IPS-NIHi11 (cell line): ENCODE measurements at places on chromosomes 7 and 10.
A peak's percentile ranks its signal among the peaks of the same experiment; 100 is the strongest.

GRCh38 chr7:142804728-142805207, 34.0 kb downstream of the PRSS2 start:
- no peak for DNase-seq

DNA sequence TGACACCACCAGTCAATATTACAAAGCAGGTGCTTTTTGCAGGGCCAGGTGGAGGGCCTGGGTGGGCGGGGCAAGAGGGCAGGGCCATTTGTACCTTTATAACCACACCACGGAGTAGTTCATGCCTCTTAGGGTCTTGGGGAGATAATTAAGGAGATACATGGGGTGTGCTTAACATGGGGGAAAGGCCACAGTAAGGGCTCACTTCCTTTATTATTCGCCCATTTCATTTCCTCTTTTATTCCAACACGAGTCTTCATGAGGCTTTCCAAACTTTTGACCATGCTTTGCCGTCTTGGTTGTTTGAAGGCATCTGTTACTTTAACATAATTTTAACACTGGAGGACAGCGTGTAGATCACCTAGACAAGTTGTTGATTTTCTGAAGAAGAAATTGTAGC, 33.3 kb upstream of the LYZL2 start:
- DNase-seq: no peak

- DNase-seq: no peak
These were observed 8.9 kb downstream of the PIP4K2A start for GRCh38 chr10:22705527-22705926.

GRCh38 chr7:5652829-5653228, 128.6 kb downstream of the RNF216 start:
- no peak for DNase-seq

- no peak for DNase-seq
These were observed 718 bp upstream of the UMAD1 start for GRCh38 chr7:7639847-7640220.

GRCh38 chr7:154695836-154696235, 307.1 kb downstream of the PAXIP1 start:
- no peak for DNase-seq

GRCh38 chr10:75013007-75013406, 98.4 kb upstream of the SAMD8 start:
- no peak for DNase-seq

DNA sequence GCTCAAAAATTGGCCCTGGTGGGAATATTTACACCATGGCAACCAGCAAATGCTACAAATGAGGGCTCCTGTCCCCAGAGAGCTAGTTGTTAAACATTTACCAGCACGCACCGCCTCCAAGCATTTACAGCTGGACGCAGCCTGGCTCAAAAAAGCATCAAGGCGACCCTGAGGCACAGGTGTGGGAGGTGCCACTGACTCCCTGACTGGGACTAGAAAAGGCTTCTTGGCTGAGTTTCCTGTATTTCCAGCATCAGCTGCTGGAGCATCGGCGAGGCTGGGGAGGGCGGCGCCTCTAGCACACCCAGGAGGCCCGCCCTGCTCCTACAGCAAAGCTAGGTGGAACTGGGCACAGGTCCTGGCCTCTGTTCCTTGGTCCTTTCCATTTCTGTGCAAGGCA, 43.5 kb upstream of the ZRANB1 start:
- peak; percentile 23 for DNase-seq

GRCh38 chr7:150954986-150955518, 23.1 kb downstream of the KCNH2 start:
- DNase-seq: no peak

DNA sequence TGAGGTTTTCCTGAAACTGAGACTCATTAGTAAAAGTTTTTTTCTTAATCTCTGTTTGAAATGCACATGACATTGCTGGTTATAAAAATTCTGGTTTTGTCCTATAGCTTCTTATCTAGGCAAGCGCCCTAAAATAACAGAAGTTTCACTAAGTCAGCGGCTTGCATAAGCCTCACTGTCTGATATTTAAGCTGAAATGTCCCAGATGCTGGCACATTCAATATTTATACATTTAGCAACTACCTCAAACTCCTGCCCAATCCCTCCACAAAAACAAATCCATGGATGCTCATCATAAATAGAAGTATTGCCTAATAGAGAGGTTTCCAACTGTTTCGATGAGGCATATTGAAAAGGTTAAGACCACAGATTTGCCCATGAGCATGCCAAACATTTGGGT, 83.1 kb upstream of the EGR2 start:
- no peak for DNase-seq

- no peak for DNase-seq
These were observed 25.1 kb downstream of the UPP1 start for GRCh38 chr7:48114115-48114514.

DNA sequence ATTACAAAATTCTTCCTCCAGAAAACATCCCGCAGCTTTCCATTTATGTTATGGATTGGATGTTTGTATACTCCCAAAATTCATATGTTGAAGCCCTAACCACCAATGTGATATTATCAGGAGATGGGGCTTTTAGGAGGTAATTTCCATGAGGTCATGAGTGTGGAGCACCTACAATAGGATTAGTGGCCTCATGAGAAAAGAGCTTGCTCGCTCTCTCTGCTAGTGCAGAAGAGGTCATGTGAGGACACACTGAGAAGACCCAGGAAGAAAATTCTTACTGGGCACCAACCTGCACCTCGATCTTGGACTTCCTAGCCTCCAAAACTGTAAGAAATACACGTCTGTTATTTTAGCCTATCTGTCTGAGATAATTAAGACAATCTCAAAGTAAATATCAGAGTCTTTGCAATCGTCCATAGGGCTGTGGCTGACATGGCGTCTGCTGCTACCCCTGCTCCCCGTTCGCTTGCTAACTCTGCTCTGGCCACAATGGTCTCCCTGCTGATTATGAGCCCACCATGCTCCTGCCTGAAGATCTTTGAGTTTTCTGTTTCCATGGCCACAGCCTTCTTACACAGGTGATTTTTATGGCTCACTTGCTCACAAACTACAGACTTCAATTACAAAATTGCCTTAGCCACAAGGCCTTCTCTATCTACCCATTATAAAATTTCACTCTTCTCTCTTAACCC, 333.3 kb downstream of the CACNA2D1 start:
- peak; percentile 25 for DNase-seq

DNA sequence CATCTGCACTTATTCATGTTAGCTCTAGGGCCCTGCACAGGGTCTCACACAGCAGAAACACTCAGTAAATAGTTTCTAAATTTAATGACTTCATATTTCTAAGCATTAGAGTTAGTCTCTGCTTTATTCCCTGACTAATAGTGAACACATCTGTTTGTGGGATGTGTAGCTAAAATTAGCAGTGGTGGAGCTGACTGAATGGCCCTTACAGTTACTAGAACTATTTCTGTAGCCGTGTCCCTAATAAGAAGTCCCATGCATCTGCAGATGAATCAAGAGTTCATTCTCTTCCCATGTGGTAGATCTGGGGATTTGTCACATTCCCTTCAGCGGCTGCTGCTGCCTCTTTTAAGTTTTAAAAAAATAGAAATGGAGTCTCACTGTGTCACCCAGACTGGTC, 11.7 kb downstream of the MAP3K8 start:
- no peak for DNase-seq

GRCh38 chr10:19895500-19895899, 79.3 kb downstream of the PLXDC2 start:
- no peak for DNase-seq

- DNase-seq: no peak
These were observed 99.4 kb downstream of the BTRC start for GRCh38 chr10:101453318-101453717.

DNA sequence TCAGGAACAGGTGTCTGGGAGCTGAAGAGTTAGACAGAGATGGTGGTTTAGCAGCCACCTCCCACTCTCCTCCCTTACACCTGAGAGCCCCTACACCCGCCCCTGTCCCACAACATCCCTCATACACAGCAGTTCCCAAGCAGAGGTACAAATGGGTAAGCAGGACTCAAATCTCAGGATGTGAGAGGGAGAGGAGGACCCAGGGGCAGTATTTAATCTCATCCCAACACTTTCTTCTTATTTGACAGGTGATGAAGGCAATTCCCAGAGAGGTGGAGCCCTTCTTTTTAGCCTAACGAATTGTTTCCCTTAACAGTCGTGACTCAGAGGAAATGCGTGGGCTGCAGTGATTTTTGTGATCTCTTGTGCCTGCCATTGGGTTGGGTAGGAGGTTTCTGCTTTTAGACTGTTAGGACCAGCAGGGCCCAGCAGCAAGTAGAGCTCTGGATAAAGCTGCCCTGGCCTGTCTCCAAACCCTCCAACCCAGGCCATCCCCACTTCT, 191.3 kb downstream of the HECW1 start:
- no peak for DNase-seq

GRCh38 chr10:78777867-78778266, 290.9 kb upstream of the ZMIZ1 start:
- no peak for DNase-seq
